ENCODE measurements at places on chromosomes 16 and 17.

DNA sequence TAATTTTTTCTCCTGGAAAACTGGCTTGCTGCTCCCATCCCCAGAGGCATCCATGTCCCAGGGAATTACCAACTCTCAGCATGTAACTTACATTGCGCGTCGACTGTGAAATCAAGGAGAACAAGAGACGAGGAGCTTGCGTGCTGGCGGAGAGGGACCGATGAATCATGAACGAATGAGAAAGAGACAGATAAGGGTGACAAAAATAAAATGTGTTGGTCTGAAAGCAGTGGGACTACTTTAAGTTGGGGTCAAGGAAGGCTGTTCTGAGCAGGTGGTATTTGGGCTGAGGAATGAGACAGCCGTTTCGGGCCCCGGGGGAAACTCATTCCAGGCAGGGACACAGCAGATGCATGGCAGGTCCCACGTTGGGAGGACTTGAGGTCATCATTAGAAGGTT lies 22.5 kb downstream of the ABAT start:
- no peak for DNase-seq

GRCh38 chr16:27242398-27242797 lies 26.2 kb downstream of the NSMCE1 start:
- DNase-seq = no peak

DNA sequence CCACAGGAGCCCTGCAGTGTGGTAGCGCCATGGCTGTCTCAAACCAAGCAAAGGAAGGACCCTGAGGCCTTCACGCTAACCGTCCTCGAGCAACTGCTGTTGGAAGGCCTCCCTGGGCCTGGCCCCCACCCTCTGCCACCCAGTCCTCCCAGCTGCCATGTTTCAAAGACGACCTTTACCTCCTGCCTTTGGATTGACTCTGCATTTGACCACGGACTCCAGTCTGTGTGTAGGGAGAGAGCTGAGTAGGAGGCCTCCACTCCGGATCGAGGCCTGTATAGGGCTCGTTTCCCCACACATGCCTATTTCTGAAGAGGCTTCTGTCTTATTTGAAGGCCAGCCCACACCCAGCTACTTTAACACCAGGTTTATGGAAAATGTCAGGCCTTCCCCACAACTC lies 24.3 kb downstream of the PLCD3 start:
- DNase-seq = no peak

- DNase-seq = no peak
Observed at GRCh38 chr16:89359264-89360147, 130.9 kb downstream of the ANKRD11 start.

- DNase-seq = no peak
Observed at GRCh38 chr17:80501741-80502577, 25.6 kb upstream of the NPTX1 start.

GRCh38 chr17:50445730-50446325 lies 19.8 kb downstream of the ACSF2 start:
- DNase-seq = no peak

- no peak for DNase-seq
Observed at GRCh38 chr16:23131036-23131435, 18.2 kb downstream of the USP31 start.

DNA sequence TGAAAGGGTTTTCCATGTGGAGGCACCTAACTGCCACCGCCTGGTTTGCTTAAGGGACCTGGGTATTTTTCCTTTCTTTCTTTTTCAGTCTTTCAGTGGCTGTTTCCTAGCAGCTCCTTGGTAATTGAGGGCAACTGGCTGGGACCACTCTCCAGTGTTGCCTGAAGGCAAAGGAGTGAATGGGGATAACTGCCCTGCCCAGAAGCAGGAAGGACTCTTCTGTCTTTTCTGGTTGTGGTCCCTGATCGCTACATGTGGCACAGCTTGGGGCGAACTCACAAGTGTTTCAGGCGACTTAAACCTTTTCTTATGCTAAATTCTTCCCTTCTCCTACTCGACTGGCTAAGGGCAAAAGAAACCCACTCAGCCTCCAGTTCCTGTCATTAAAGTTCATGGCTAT lies 10.1 kb upstream of the TMEM98 start:
- no peak for DNase-seq

- no peak for DNase-seq
Observed at GRCh38 chr16:23512168-23512695, 1.9 kb upstream of the GGA2 start.

DNA sequence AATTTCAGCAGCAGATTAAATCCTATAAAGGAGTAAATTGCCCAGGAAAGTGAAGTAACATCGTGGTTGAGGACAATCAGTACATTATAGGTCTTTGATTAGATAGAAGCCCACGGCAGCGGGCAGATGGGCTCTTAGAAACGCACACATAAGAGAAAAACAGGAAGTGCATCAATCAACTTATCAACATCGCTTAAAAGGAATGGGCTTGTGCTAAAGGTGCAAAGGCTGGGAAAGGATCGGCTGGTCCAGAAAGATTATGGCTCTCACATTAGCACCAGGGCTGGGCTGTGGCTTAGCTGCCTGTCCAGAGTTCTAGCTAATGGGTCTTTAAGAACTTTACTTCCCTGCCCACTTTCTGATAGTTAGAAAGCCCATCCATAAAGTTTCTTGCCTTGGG lies 292.0 kb upstream of the TNRC6C start:
- no peak for DNase-seq

GRCh38 chr16:22217890-22218730 lies 12.0 kb downstream of the EEF2K start:
- no peak for DNase-seq

DNA sequence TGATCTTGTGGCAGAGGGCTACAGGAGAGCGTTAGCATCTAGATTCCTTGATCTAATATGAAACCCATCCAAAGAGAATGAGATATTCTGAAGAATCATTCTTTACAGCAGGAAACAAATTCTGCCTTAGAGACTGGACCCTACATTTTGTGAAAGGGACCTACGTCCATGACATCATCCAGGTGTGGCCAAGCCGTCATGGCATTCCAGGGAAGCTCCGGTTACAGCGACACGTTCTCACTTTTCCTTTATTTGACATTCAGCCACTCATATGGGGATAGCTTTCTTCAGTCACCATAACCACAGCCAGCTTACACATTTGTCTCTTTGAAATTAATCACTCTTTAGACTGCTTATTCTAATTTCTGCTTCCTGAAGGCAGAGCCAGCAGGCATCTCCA lies 408.1 kb downstream of the XYLT1 start:
- no peak for DNase-seq

- DNase-seq = peak; percentile 30
Observed at GRCh38 chr17:49076573-49077384, 55.8 kb upstream of the B4GALNT2 start.

GRCh38 chr17:44901411-44901921 lies 2.2 kb upstream of the EFTUD2 start:
- no peak for DNase-seq

DNA sequence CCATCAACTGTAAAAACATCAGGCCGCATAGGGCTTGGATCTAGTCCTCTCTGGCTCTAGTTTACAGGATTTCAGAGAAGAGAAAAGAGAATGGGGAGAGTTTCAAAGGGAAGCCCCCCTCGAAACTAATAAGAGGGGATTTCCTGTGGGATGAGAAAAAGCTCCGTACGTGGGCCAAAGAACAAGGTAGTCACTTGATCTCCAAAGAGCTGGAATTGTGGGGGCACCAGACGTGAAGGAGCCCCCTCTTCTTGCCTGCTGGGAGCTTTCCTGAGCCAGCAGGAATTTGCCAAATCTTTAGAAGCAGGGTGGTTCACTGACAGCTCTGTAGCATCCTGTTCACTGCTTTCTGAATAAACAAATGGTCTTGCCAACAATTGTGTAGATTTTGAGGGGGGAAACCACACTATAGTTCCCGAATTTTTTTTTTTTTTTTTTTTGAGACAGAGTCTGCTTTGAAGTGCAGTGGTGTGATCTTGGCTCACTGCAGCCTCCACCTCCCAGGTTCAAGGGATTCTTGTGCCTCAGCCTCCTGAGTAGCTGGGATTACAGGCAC lies 7.0 kb upstream of the TMIGD1 start:
- no peak for DNase-seq

DNA sequence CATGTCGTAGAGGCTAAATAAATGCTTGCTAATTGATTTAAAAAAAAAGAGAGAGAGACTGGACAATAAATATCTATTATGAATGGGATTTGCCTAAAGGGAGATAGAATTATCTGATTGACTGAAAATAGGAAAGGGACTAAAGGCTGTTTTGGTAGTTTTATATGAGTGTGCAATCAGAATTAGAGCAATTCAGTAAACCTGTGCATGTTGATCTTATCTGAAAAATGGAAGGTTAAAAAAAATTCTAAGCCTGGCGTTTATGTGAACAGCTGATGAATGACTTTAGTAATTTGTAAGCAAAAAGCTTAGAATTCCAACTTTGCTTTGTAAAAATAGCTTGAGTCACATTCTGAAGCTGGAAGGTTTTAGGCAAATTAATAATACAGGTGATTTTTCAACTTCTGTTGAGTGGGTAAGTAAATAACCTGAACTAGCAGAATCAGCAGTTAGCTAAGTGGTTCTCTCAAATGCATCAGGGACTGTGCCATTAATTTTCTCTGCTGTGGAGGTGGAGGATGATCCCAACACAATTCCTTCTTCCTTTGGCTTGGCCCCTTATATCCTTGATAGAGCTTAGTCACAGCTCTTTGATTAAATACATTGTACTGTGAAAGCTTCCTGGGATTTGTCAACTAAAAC lies 254.4 kb downstream of the PHKB start:
- DNase-seq = no peak

DNA sequence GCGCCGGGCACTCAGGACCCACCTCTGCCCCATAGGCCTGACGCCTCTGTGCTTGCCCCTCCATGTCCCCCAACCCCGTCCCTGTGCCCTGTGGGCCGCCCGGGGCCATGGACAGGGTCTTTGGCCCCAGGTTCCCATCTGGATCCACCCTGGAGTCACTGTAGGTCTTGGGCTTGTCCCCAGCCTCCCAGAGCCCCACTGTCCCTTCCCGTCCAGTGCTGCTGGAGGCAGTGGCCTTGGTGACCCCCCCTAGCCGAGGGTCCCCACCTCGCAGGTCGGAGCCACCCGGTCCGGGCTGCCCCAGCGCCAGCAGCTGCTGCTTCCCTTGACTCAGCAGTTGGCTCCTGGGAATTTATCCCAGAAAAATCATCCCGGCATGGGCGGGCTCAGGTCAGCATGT lies 49.3 kb downstream of the ZFPM1 start:
- no peak for DNase-seq

All from pulmonary artery endothelial cell (primary cell).